ENCODE measurements at places on chromosomes 16 and 17.

DNA sequence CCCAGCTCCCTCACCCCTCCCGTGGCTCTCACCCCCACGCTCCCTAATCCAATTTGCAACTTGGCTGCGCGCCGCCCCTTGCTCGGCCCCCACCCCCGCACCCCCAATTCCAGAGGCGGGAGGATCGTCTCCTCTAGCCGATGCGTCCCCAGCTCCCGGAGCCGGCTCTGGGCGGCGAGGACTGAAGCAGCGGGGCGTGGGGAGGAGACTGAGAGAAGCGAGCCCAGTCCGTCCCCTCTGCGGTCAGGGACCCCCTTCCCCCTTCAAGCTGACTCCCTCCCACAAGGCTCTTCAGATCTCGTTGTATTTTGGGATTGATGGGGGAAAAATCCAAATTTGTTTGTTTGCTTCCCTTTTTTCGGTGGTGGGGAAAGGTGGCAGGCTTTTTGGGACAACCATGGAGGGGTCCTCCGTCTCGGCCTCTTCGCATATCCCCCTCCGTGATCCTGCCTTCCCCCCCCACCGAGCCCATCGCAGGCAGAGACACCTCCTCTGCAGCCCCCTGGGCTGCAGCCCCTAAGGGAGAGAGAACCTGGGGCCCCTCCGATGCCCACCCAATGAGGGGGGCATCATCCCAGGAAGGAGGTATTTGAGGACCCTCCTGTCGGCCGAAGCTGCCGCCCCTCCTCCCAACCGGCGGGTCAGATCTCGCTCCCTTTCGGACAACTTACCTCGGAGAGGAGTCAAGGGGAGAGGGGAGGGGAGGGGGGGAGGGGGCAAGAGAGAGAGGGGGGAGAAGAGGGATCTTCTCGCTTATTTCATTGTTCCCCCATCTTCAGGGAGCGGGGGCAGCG lies 466 bp downstream of the NEUROD2 start:
- DNase-seq = no peak

- DNase-seq = no peak
Observed at GRCh38 chr17:4740025-4740351, 260 bp upstream of the CXCL16 start.

DNA sequence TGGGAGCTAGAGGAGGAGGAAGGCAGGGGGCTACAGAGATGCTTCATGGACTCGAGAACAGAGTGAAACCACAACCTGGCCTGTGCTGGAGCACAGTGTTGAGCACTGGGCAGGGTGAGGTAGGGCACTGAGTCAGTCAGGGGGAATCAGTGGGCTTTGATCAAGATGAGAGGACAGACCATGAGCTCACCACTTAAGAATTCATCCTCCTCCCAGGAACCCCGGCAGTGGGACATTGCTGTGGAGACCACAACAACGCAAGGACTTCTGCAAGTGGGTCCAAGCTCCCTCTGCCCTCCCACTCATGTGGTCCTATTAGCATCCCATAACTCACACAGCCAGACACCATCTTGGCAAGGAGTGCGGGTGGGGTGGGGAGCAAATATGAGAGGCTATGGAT lies 1.7 kb upstream of the CES5A start:
- DNase-seq = peak; percentile 33

- DNase-seq = peak; percentile 89
Observed at GRCh38 chr17:10114931-10115535, 83.4 kb downstream of the GAS7 start.

DNA sequence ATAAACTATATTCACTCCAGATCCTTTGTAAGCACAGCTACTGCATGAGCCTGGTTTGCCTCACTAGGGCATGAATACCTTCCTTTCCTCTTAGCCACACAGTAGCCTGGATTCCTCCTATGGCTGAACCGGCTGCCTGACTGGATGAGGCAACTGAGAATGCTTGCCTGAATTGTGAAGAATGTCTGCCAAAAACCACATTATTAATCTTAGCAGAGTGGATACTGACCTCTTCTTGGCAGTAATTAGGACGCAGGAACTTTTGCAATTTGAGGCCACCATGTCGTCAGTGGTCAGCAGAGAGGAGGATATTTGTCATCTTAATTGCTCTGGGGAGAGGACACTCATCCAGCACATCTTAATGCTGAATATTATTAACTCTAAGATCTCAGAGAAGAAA lies 651.8 kb upstream of the GOT2 start:
- DNase-seq = peak; percentile 94

DNA sequence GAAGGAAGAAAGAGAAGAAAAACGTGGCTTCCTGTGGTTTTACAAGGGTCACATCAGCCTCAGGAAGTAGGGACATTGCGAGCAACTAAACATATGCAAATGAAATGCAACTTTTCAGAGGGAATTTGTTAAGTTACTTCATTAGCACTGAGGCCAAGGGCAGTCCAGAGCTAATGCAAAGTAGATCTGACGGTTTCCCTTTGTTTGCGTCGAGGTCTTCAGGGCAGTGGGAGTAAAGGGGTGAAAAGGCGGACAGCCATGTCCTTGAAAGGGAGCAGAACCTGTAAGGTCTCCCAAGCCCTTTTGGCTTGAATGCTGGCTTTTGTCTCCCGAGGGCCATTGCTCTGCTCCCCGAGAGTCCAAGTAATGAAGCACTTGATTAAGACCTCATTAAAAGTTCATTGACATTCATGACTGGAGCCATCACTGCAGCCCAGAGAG lies 85.0 kb downstream of the PMP22 start:
- DNase-seq = no peak

DNA sequence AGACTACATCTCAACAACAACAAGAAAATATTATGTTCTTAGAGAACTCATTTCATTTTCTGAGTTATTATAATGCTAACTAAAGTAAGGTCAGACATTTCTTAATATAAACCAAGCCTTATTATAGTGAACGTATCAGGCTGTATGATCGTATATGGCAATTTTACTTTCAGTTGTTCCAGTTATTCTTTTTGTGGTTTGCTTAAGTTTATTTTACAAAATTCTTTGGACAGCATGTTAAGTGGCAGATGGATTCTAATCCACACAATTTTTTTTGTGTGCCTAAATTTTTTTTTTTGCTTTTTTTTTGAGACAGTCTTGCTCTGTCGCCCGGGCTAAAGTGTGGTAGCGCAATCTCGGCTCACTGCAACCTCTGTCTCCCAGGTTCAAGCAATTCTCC lies 59.0 kb downstream of the VMP1 start:
- no peak for DNase-seq

- peak; percentile 29 for DNase-seq
Observed at GRCh38 chr16:16018705-16019104, 69.3 kb downstream of the ABCC1 start.

DNA sequence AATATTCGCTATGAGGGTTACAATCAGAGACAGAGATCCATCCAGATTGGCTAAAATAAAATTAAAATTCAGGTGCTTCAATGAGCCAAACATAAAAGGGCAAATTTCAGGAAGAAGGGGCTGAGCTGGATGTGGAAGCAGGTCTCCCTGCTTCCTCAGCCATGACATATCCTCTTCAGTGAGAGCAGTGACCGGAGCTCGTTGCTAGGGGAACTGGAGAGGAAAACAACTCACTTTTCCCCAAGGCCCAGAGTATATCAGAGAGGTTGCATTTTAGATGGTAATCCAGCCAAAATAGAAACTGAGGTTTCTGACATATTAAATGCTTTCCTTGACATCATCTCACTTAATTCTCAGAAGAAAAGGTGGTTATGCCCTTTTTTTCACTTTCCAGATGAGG lies 503.5 kb downstream of the HS3ST4 start:
- DNase-seq = no peak

GRCh38 chr16:85750146-85750826 lies 610 bp downstream of the C16orf74 start:
- DNase-seq = peak; percentile 70

DNA sequence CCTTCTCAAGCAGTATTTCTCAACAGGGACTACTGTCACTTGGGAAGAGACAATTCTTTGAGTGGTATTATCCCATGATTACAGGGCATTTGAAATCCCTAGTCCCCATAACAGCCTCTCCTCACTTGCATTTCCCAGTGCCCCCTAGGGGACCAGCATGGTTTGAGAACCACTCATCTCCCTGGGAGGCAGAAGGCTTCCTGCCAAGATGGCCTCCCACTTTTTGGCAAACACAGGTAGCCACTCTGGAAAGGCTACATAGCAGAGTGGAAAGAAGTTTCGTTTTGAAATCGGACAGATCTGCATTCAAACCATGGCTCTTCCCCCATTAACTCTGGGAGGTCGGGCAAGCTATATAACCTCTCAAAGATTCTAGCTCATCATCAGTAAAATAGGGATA lies 256.8 kb downstream of the XYLT1 start:
- no peak for DNase-seq

GRCh38 chr17:55962951-55963401 lies 190.3 kb upstream of the ANKFN1 start:
- DNase-seq = no peak

- DNase-seq = peak; percentile 97
Observed at GRCh38 chr17:17151962-17152361, 54.2 kb downstream of the PLD6 start.

- DNase-seq = no peak
Observed at GRCh38 chr16:23114131-23114904, 34.9 kb downstream of the USP31 start.

GRCh38 chr17:31598399-31598782 lies 206.9 kb downstream of the RAB11FIP4 start:
- DNase-seq = no peak

DNA sequence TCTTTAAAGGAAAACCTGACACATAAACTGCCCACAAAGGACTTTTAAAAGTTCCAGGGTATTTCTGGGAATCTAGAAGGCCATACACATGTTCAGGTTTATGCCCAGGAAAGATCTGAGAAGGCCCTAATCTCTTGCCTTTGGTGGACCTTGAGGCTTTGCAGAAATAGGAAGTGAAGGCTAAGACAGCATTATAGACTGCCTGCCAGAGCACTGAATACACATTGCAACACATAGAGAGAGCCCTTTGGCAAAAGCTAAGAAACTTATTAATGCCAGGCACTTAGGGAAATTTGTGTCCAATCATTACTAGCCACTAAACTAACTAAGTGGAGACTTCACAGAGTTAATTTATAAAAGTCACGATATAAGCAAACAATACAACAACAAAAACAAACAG lies 70.4 kb downstream of the MMD start:
- DNase-seq = no peak

- DNase-seq = no peak
Observed at GRCh38 chr16:66911112-66911511, 7.6 kb downstream of the CDH16 start.

DNA sequence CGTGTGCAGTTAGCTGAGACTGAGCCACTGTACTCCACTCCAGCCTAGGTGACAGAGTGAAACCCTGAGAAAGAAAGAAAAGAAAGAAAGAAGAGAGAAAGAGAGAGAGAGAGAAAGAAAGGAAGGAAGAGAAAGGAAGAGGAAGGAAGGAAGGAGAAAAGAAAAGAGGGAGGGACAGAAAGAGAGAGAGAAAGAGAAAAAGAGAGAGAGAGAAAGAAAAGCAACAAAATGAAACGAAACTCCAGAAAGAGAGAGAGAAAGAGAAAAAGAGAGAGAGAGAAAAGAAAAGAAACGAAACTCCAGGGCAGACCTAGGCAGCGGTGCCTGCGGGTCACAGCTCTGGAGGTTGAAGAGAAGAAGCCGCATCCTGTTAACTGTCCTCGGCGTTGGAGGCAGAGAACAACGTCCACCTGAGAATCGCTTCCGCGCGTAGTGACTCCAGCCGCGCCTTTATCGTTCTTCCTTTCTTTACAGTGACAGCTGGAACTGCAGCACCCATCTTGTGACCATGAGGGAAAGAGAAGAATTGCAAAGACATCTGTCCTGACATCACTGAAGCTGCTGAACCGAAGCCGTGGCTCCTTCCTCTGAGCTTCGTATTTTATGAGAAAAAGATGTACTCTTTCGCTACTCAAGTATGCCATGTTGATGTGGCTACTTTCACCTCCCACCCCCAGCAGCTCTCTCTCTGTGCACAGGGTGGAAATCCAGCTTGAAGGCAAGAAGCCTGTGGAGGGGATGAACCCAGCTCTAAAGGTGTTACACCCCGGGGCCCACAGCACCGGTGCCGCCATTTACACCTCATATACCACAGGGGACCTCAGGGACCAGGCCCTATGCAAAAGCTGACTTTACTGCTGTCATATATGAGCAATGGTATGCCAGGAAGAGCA lies 56.9 kb upstream of the DOC2B start:
- no peak for DNase-seq

DNA sequence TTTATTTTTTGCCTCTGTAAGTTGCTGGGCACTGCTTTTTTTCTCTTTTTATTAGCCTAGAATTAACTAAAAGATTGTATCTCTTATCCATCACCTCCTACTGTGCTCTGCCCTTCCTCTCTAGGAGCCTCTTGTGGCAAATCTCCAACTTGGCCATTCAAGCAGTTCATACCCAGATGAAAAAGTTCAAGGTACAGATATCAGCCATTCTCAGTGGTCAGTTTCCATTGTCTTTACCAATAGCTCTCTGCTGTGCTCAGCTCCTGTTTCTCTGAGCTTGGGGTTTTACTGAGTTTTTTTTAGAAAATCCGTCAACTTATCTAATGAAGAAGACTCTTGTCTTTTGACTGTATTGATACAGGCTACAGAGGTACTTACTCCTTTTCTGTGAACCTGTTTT lies 15.6 kb downstream of the MOSMO start:
- DNase-seq = no peak

DNA sequence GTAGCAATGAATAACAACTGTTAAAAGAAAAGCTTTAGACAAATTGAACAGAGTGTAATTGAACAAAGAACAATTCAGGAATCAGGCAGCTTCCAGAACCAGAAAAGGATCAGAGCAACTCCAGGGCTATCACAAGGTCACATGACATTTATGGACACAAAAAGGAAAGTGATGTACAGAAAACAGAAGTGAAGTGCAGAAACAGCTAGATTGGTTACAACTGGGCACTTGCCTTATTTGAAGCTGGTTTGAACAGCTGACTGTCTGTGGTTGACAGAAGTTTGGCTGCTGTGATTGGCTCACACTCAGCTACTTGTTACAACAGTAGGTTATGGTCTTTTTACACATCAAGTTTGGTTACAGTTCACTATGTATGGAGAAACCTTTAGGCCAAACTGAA lies 14.8 kb downstream of the EFCAB5 start:
- no peak for DNase-seq

DNA sequence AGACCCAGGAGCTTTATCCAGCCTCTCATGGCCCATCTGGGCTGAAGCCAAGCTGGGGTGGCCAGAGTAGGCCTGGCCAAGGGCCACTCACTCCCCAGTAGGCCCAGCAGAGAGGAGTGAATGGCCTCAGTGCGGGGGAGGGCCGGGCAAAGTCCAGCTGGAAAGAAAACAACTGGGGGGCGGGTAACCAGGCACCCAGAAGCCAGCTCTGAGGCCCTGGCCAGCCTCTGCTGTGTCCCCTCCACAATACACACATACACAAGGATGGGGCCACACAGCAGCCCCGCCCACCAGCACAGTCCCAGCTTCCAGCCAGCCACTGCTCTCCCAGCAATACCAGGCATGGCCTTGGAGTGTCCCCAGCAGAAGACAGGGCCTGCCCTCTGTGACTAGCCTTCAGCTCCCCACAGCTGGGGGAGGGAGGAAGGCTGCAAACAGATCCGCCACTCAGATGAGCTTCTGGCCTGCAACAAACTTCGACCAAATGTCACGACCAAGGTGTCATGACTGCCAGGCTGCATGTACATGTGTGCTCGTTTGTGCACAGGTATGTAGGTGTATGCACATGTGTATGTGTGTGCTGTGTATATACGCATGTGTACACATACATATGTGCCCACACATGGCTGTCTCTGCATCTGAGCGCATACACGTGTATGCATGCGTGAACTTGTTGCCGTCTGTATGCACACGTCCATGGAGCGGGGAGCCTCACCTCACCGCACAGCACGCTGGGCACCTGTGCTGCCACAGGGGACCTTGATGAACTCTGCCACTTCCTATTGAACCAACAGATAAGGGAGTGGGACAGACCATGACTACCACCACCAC lies 5.0 kb downstream of the CARHSP1 start:
- no peak for DNase-seq

GRCh38 chr16:989354-989814 lies 7.8 kb downstream of the SOX8 start:
- no peak for DNase-seq

Measured in EL (cell line).